Erythroblast (primary cell): ENCODE measurements at places on chromosomes 2 and 18.

DNA sequence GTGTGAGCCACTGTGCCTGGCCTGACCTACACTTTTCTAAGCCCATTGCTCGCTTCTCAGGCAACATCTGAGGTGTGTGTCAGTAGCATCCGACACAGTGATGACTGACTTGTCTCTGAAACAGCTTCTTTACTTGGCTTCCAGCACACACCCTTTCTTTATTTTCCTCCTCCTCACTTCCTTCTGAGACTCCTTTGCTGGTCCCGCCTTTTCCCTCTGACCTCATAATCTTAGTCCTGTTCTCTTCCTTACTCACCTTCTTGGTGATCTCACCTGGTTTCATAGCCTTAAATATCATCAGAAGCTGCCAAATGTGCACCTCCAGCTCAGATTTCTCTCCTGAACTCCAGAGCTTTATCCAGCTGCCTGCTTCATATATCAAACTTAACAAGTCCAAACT, 66.6 kb upstream of the PELI1 start:
- DNase-seq, result no peak

DNA sequence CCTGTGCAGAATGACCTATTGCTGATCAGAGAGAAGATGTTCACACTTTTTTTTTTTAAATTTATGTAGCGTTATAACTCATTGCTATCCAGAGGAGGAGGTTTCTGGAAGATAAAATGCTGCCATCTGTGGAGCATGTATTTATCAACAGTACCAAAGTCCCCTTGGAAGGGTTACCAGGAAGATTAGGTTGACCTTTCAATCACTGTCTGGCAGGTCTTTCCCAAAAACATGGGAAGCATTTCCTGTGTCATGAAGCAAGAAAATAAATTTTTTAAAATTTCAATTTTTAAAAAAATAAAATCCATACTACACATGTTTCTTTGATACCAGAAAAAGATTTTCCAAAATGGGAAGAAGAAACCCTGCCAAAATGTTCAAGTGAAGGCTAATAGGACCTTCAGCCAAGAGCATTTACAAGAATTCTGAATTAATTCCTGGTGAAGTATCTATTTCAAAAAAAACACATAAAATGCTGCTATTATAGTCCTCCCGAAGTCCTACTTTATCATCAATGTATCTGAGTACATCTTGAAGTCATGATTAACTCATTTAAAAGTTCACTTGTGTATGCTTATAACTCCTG, 143.9 kb upstream of the RND3 start:
- DNase-seq, result no peak

DNA sequence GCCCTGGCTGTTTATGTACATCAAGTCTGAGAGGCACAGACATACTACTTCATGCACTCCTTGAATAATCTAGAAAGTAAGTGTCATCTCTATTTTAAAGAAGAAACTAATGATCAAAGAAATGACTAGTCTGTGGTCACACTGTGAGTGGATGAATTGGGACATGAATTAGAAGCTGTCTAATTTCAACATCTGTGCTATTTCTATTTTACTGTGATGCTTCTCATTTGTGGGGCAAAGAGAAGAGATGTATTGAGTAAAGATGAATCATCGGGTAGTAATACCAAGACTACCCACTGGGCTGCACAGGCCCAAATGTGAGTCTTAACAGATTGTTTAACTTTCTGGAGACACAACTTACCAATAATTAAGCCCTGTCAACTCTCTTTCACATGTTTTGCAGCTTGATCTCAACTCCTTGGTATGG, 42.4 kb upstream of the MTIF2 start:
- peak; percentile 4 for DNase-seq

DNA sequence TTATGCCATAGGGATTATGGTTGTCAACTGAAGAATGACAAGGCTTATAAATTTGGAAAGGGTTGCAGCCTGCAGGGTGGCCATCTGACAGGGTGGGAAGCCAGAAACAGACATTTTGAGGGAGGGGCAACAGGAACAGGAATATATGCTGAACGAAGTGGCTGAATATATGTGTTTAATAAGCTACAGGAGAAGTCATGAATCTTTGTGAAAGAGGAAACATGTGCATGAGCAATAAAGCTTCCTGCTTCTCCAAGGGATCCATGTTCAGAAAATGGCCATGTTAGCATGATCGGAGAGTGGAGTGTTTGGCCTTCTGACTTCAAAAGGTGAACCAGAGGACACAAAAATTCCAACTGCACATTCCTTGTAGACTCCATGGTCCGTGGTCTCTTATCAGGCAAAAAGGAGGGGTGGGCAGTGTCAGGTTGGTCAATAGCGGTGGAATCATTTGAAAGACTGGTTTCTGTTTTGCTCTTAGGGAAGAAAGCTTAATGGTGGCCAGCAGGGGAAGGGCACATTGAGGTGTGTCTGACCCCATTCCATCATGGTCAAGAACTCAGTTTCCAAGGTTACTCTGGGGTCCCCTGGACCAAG, 144.1 kb downstream of the SOCS6 start:
- DNase-seq, result no peak

- no peak for DNase-seq
Measured at GRCh38 chr18:34866739-34867138, 156.6 kb downstream of the DTNA start.

DNA sequence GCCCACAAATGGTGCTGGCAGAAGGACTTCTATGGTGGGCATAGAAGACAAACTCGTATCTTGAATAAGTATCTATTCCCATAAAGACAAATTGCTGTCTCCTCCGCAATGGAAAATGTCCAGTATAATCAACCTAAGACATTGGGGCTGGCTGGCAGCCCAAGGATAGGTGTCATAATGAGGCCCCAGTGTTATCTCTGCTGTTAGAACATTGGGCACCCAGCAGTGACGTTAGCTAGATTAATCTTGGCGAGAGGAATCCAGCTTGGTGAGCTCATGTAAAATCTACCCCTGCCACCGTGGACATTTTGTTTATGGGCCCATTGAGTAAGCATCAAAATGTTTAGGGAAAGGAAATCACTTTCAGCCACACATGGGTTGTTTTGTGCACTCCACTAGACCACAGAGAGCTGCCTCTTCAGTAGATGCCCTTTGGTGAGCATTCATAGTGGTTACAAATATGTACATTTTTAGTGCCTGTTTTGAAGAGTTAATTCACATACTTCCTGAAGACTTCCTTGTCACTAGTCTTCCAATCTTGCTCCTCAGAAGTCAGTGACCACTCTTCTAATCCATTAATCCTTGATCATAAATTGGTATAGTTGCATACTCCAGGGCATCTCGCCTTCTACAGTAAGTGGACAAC, 48.2 kb upstream of the KDM3A start:
- no peak for DNase-seq

DNA sequence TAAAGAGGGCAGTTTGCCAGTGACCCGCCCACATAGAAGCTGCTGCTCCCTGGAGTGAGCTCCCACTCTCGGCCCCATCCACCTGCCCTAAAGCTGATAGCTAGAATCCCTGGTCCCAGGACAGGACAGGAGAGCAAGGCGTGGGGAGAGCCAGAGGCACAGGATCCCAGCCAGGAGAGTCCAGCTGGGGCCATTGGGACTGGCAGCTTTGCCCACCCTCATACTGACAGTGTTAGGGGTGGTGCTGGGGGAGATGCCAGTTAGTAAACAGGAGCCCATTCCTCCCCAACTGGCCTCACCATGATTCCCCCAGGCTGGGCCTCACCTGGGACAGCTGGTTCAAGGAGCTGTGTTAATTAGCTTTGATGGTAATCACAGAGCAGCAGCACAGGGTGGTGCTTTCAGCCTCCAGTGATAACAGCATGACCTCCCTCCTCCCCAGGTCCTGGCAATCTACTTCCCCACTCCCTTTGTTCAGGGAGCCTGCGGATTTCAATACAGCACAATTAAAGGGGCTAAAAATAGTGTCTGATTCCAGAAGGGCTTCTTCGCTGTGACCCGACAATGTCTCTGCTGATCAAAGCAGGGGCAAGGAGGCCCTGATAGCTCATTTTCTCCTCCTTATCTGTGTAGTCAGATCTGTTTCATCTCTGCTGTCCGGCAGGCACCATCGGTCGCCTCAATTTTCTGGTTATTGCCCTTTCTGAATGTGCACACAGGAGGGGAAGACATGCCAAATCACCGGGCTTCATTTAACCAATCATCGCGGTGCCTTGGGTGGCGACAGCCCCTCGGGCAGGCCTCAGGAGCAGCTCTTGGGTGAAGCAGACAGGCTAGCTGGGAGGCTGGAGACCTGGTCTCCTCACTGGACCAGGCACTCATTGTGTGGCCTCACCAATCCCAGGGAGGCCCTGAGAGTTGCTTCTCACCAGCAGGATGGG, 119.9 kb upstream of the TEX51 start:
- DNase-seq, result no peak

- no peak for DNase-seq
Measured at GRCh38 chr18:54734059-54734458, 94.2 kb upstream of the RAB27B start.

- DNase-seq, result no peak
Measured at GRCh38 chr2:203019142-203019541, 4.5 kb downstream of the NBEAL1 start.

GRCh38 chr2:126765395-126765794, 109.4 kb downstream of the GYPC start:
- no peak for DNase-seq

GRCh38 chr2:198857246-198857645, 600.5 kb downstream of the SATB2 start:
- no peak for DNase-seq

DNA sequence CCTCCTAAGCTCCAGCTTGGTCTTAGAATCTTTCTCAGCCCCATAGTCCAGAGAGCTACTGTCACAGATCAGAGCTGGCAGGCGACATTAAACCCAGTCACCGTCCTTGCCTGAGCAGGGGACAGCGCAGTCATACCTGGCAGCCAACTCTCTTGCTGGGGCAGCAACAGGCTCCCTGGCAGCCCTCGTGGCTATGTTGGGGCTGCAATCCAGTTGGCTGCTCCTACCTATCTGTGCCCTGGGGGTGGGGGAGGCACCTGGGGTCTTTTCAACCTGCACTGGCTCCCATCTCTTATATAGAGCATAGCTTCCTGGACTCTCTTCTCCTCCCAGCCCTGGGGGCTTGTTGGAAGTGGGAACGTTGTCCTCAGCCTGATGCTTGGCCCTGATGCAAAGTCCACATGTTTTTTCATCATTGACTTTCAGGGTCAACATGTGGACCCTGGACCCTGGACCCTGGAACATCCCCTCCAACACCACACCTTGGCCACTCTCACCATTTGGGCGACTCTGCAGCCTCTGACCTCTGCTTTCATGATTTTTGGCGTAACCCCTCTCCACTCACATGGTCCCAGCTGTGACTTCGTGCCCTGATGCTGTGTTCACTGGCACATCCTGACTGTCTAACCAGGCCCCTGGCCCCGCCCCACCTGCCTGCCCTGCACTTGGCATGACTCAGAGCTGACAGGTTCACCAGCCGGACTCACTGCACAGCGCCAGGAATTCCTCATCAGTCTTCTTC, 45.6 kb downstream of the ATOH8 start:
- no peak for DNase-seq

- DNase-seq, result no peak
Measured at GRCh38 chr2:204770735-204771134, 225.5 kb downstream of the PARD3B start.

DNA sequence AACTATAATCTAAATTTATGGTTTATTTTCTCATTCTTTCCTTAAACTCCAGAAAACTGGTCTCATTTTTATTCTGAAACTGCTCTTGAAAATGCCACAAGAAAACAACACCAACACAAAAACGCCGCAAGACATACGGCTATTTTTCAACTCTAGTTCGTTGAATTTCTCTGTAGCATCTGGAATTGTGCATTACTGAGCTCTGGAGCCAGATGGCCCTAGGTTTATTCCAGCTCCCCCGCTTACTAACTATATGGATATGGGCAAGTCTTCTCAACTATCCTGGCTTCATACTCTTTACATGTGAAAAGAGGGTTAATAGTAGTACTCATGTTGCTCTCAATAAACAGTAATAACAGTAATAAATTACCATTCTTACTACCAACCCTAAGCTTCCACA, 19.9 kb downstream of the FAM98A start:
- DNase-seq, result no peak

DNA sequence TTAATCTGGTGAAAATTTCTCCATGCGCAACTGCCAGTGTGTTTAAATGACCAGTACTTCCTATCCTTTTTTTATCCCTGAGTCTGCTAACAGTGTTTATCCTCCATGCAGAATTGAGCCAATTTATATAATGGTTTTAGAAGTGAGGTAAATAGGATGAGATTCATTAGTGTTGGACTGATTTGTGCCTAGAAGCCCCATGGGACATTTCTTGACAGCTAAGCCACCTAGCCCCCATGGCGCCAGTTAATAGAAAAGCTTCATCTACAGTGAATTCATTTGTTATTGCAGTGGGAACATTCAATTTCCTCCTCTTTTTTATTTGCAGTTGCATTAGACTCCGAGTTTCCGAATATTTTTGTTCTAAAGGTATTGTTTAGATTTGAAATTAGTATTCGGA, 175.6 kb downstream of the ARL6IP6 start:
- no peak for DNase-seq

- DNase-seq, result no peak
Measured at GRCh38 chr2:135882415-135882814, 6.2 kb upstream of the MCM6 start.

- DNase-seq, result no peak
Measured at GRCh38 chr2:44679584-44679983, 261.9 kb upstream of the SIX3 start.

DNA sequence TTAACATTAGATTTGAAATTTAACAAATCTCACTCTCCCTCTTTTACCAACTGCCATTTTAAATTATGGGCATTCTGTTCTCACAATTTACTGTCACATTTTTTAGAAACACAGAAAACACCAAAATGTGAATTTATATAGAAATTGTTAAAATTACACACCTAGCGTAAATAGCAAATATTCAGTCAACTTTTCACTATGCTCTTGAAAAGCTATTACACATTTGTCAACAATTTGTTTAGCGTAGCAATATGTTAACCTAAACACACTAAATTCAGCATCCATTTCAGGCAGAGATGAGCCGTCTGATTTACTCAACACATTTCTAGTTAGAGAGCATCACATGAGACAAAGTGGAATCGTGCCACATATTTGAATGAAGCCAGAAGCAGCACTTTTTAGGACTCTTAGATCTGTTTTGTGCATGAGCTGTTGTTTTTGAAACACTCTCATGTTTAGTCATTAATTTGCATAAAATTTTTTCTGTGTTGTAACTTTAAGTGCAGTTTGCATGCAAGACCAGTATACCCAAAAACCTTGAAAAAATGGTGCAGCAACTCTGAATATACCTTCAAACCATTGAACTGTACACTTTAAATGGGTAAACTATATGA, 8.2 kb downstream of the TTC32 start:
- no peak for DNase-seq

- DNase-seq, result peak; percentile 50
Measured at GRCh38 chr18:6219116-6219717, 195.5 kb downstream of the L3MBTL4 start.

DNA sequence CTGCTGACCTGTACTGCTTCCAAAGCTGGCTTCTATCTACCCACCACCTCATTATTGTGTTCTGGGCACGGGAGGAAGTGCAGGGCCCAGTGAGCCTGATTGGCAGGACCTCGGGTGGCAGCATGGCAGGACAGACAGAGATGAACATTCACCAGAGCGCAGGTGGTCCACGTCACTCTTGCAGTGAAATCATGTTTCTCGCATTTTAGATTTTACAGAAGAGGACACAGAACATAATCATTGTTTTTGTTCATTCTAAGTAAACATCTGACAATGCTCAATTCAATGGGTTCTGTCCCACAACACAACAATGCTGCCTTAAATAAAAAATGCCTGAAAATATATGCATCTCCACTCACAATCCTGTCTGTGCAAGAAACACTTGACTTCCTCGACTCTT, 11.5 kb upstream of the BIN1 start:
- no peak for DNase-seq
